Caki2 (cell line): ENCODE measurements at places on chromosomes 7 and 10. TPM values are rescaled to one million over a fixed set of nuclear protein-coding genes. Genes with fewer than 3 reads are reported as not detected.

Gene SPDYE2
- total RNA-seq = not detected in 2 replicates

Gene ADAM22
- total RNA-seq = 0.37 and 0.61 TPM in 2 replicates

Gene MEST
- total RNA-seq = 26.0 and 28.6 TPM in 2 replicates

Gene PIK3CG
- total RNA-seq = not detected in 2 replicates

Gene TMEM130
- 27.3 TPM in 2 replicates for total RNA-seq

Gene CLDN3
- total RNA-seq = 43.4 and 69.4 TPM in 2 replicates

Gene HOXA4
- 5.6 and 10.3 TPM in 2 replicates for total RNA-seq

Gene WDR91
- total RNA-seq = 13.1 and 19.4 TPM in 2 replicates

Gene TAS2R41
- total RNA-seq = not detected in 2 replicates

Gene MSMB
- total RNA-seq = not detected in 2 replicates

GRCh38 chr7:47505312-47506007 is 76.5 kb downstream of the TNS3 start:
- DNase-seq = no peak

DNA sequence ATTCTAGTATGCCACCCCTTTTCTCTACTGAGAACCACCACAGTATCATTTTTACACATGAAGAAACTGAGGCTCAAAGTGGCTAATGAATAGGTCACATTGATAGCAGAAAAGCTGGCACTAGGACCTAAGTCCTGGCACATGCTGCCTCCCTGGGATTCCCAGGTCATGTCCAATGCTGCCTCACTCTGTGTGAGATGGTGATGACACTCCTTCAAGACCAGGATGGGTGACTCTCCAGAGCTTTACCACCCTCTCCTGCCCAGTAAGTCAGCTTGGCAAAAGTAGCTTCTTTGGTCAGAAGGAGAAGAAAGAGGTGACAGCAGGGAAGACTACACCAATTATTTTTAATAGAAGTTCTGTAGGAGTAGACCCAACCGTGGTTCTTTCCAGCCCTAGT is 13.3 kb upstream of the AKR1B10 start:
- no peak for DNase-seq

GRCh38 chr10:133032231-133032630 is 55.5 kb upstream of the ADGRA1 start:
- no peak for DNase-seq

- DNase-seq = peak; percentile 92
Observed at GRCh38 chr7:6443372-6443941, 4.3 kb downstream of the DAGLB start.

DNA sequence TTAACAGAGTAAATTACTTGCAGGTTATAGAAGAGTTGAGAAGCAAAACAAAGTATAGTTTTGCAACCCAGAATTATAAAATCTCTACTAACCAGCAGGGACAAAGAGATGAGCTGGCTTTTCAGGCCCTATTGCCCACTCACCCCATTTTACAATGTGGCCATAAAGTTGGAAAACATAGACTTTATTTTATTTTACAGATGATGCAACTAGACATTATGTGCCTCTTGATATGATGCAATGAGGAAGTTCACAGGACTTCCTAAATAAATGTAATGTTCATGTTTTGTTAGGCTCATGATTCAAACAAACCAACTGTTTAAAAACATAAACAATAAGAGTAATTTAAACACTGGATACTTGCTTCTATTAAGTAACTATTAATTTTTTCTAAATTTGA is 141.1 kb upstream of the WNT16 start:
- DNase-seq = no peak

DNA sequence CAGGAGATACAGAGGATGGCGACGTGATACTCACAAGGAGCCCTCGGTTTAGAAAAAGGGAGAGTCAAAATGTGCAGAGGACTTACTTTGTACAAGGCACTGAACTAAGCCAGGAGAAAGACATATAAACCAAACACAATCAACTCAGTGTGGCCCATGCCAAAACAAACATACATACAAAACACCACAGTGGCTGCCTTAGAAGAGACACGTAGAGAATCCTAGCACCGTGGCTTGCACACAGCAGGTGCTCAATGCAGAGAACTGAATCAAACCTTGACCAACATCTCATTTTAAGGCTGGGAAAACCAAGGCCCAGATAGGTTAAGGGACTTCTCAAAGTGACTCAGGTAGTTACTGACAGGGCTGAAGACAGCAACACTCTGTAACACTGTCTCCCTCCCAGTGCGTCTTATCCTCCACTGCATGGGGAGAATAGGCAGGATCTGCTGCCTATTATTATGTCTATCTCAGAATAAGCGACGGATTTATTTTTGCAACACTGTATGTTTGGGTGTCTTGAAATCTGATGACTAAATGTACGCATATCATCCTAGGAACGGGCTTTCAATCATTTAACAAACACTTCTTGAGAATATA is 11.0 kb downstream of the SORBS1 start:
- peak; percentile 39 for DNase-seq

DNA sequence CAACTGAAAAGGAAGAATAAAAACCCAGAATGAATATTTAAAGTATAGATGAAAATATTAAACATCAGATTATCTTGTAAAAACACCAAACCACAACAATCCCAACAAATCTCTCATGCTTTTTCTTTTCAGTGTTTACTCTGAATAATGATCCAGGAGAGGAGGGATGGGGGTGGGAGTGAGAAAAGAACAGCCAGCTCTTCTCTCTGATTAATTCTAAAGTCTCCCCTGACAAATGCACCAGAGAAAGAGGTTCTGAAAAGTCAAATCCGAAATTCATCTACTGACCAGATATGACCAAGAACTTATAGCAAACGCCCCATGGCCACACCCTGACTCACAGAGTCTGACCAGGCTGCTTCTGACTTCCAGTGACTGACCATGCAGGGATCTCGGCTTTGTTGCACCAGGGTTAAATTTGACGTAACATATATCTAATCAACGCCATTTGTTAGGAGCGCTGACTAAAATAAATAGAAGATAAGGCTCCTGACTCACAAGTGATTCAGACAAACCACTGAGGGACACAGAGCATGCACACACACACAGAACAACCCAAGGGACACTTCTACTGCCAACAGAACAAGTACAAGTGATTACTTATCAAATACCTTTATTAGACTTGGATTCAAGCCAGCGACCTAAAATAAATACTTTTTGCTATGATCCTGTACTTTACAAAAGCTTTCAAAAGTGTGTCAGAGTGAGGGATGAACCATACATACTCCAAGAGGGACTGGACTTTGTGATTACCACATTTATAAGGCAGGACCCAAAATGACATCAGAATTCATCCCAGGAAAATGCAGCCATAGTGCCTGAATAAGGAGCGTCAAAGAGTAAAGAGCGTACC is 9.3 kb upstream of the SPOCK2 start:
- DNase-seq = peak; percentile 98

GRCh38 chr7:105621617-105622016 is 40.3 kb upstream of the EFCAB10 start:
- no peak for DNase-seq

DNA sequence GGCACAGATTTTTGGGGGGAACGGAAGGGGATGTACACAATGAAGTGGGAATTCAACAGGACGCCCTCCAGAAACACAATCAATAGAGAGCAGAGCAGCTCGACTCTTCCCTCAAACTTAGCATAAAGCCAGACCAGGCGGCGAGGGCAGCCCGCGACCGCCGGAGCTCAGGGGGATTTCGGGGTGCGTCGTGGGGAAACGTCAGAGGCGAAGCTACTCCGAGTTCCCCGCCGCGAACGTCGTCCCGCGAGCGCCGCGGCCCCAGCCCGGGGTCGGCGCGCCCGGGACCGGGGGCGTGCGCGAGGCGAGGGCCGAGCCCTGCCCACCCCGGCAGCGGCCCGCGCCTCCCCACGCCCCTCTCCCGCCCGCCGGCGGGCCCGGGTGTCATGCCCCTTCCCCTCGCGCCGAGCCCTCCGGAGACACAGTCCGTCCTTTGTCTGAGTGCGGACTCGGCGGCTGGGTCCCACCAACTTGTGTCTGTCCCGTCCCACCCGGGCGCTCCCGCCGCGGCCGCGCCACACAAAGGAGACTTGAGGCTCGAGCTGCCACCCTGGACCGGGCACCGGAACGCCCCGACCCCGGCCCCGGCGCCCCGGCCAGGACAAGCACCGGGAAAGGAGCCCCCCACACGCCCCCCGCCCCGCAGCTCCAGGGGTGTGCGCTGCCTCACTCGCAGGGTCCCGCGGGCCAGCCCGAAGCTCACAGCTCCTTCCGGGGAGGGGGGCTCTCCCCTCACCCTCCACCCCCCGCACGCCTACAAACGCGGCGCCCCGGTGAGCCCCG is 634 bp downstream of the EZH2 start:
- DNase-seq = peak; percentile 48

DNA sequence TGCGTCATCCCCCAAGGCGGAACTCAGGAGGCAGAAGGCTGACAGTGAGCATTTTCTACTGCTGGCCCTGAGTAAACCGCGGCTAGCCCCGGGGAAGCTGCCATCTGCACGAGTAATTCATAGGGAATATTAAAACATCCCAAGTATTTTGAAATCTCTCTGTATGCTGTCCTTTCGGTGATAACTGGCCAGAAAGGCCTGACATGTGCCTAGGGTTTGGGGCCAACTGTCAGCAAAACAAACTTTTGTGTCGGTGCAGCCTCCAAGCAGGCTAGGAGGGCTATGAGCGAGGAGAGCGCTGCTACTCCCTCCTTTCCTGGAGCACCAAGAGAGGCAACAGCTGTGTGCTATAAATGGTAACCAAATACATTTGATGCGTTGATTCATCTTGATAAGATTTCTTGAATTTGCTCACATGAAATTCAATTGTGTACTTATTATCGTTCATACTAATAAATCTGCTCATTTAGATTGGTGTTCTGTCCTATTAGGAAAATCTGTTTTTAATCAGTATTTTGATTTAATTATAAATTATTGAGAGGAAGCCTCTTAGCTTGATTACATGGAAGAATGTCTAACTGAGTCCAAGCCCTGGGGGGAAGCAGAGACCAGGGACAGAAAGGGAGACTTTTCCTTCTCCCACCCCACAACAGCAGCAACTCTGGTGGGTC is 124.4 kb upstream of the NPS start:
- no peak for DNase-seq

GRCh38 chr7:39631736-39632308 is 8.4 kb downstream of the RALA start:
- DNase-seq = no peak
